Activated CD4-positive, alpha-beta T cell treated with anti-CD3 and anti-CD28 coated beads for 36 hours (primary cell): ENCODE measurements at places on chromosomes 3 and 15. TPM values are rescaled to one million over a fixed set of nuclear protein-coding genes. Genes with fewer than 3 reads are reported as not detected.

Gene KCNMB3
- 0.23 TPM for total RNA-seq

GRCh38 chr3:14565868-14566588, 25.9 kb upstream of the GRIP2 start:
- no peaks in the 10 kb centered on the region for H3K27me3 ChIP-seq
- H3K36me3 ChIP-seq: no peaks in the 10 kb centered on the region
- H3K27ac ChIP-seq: no peak overlapping the region
- H3K4me1 ChIP-seq: peaks cover 5% of the 10 kb centered on the region
- no peak overlapping the region for H3K4me3 ChIP-seq

GRCh38 chr15:78260489-78260888, 3.9 kb upstream of the DNAJA4 start:
- H3K36me3 ChIP-seq: peaks cover 2% of the 10 kb centered on the region
- DNase-seq: no peak
- no peak overlapping the region for H3K4me3 ChIP-seq
- no peaks in the 10 kb centered on the region for H3K27me3 ChIP-seq
- no peak overlapping the region for H3K27ac ChIP-seq

DNA sequence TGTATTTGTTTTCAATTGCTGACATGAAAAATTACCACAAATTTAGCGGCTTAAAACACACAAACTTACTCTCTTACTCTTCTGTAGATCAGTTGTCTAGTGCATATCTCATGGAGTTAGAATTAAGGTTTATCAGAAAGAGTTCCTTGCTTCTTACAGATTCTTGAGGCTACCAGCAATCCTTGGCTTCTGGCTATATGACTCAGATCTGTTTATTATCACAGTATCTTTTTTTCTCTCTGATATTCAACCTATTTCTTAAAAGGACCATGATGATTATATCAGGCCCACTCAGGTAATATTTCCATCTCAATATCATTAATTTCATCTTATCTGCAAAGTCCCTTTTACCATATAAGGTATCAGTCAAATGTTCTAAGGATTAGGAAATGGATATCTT, 263.5 kb upstream of the BCHE start:
- no peak overlapping the region for H3K4me3 ChIP-seq
- no peak for DNase-seq
- no peaks in the 10 kb centered on the region for H3K36me3 ChIP-seq
- no peaks in the 10 kb centered on the region for H3K27me3 ChIP-seq
- no peak overlapping the region for H3K27ac ChIP-seq
- H3K4me1 ChIP-seq: no peaks in the 10 kb centered on the region

Gene WNT5A
- total RNA-seq: not detected

Gene FETUB
- not detected for total RNA-seq

Gene GRAMD2A
- total RNA-seq: 0.11 TPM

Gene SHC4
- 1.4 TPM for total RNA-seq

Gene ARNT2
- 0.05 TPM for total RNA-seq

Gene GHRL
- 0.30 TPM for total RNA-seq

Gene BCL6
- total RNA-seq: 42.9 TPM

DNA sequence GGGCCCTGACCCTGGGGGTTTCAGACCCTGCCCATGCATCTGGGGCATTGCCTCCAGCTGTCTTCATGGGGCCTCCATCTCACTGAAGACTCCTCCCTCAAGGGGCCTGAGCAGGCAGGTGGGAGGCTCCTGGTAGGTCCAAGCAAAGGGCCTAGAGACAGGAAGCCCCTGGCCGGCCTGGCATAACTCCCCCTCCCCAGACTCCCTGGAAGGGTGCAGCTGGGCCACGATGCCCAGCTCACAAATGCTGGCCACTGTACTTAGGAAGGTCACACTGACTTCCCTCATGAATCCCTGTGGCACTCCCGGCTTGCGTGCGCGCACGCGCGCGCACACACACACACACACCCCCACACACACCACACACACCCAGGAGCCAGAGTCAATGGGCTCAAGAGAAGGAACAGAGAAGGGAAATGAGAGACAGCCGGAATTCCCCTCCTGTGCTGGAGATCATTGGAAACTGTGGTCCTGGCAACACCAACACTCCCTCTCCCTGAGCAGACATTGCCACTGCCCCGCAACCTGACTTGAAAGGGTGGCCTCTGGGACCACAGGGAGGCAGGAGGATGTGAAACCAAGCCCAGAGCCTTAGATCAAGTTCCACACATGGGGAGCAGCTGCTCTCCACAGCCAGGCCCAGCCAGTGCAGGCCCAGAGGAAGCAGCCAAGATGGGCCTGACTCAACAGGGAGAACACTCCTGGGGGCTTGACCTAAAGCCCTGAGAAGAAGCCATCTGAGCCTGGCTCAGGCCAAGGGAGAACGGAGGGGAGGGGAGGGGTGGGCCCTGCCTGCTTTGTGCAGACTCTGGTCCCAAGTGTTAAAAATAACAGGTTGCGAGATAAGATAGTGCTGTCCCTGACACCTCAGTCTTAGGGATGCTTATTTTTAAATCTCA, 69.7 kb downstream of the SCN5A start:
- H3K4me1 ChIP-seq: no peaks in the 10 kb centered on the region
- no peaks in the 10 kb centered on the region for H3K27me3 ChIP-seq
- DNase-seq: no peak
- H3K4me3 ChIP-seq: no peak overlapping the region
- no peak overlapping the region for H3K27ac ChIP-seq

- no peaks in the 10 kb centered on the region for H3K4me1 ChIP-seq
- DNase-seq: no peak
- H3K27ac ChIP-seq: no peak overlapping the region
- H3K27me3 ChIP-seq: no peaks in the 10 kb centered on the region
Measured at GRCh38 chr3:877001-877400, 215.8 kb upstream of the CNTN6 start.

Gene ROPN1
- not detected for total RNA-seq

Gene CTXN2
- total RNA-seq: 0.05 TPM

DNA sequence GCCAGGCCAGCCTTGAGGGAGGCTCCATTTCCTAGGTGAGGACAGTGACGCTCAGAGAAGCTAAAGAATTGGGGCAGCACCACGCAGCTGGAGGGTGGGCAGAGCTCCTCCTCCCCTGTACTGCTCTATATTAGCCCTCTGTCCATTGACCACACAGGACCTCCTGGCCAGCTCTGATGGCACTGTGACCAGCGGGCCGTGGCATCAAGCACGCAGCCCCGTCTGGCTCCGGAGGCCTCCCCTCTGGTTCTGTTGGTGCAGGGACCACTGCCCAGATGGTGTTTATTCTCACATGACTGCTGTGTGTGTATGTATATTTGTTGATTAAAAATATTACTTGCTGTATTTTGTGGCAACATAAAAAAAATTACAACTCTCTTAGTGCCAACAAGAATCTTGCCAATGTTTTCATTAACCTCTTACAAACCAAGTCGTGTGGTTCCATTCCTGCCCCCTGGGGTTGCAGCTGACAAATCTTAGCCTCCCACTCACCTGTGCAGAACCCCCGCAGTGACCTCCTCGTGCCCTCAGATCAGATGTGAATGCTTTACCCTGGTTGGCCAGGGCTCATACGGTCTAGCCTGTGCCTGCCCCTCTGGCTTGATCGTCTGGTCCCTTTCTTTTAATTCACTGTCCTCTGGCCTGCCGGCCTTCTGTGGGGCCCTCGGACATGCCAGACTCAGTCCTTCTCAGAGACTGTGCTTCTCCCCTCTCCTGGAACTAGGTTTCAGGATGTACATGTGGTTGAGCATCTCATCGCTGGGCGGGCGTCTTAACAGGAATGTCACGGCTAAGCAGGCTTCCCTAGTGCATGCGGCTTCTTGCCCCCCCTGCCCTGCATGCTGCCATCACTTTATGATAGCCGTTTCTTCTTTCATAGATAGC, 14.8 kb downstream of the CHCHD6 start:
- H3K27ac ChIP-seq: no peak overlapping the region
- no peak for DNase-seq
- no peaks in the 10 kb centered on the region for H3K36me3 ChIP-seq
- H3K4me1 ChIP-seq: peaks cover 4% of the 10 kb centered on the region
- H3K27me3 ChIP-seq: no peaks in the 10 kb centered on the region
